ENCODE measurements at places on chromosomes 4 and X.

- DNase-seq, result no peak
Observed at GRCh38 chrX:41857670-41858069, 65.7 kb downstream of the CASK start.

GRCh38 chr4:61068745-61069144, 131.4 kb upstream of the ADGRL3 start:
- DNase-seq, result no peak

DNA sequence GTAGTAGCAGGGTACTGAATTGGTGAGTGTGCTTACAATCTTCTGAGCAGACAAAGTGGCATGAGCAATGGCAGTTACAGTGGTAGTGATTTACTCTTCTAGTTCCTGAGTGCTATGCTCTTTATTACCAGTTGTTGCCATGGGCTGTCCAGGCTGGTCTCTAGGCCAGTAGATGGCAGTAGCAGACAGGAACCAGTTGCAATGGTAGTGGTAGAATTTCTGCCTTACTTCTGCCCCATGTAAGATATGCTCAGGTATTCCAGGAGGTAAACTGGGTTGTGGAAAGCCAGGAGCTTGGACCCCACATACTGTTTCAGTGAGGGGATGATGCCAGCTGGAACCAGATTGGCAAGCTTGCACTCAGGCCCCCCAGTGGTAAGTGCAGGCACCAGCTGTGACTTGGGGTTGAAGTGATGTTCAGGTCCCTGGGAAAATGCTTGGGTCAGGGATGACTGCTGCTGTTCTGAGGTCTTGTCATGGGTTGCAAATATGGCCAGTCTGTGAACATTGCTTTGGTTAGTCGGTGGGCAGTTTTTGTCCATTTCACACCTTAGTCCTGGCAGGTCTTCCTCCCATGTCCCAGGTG, 63.0 kb upstream of the ZXDB start:
- no peak for DNase-seq

- peak; percentile 0 for DNase-seq
Observed at GRCh38 chrX:139931646-139932072, 1.2 kb downstream of the ATP11C start.

DNA sequence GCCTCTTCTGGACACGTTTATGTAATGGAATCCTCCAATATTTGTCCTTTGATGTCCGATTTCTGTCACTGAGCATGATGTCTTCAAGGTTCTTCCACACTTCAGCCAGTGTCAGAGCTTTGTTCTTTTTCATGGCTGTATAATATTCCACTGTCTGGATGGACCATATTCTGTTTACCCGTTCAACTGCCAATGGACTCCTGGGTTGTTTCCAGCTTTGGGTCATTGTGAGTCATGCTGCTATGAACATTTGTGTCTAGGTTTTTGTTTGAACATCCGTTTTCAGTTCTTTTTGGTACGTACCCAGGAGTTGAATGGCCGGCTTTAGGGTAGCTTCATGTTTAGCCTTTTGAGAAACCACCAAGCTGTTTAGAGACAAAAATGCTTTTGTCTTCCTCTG, 93.2 kb downstream of the SHOX start:
- DNase-seq, result no peak

DNA sequence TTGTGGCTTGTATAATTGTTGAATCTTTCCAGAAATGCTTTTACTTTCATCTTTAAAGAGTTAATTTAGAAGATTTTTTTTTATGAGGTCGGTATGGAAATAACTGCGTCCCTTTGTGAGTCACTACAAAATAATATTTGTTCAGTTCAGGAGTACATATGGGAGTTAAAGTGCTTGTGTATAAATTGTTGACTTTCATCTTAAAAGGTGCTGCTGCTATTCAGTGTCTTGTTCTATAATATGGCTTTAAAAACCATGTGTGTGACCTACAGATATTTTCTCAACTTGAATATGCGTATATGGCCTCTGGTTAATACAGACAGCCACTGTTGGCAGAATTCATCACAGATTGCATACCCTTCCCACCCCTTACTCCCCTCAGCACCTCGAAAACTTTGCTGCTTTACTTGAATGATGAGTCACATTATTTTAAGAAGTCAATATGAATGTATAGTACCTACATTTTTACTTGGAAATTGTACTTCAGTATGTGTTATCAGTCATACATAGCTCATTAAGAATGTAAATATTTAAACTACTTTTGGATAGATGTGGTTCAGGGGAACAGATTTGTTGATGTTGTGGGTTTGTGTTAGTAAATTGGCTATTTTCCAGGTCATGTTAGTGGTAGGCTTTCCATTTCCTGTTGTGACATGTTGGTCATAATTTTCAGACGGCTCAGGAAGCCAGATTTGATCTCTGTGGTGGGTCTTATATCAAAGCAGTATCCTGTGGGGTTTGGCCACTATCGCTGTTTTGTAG, 1.5 kb downstream of the CLCN3 start:
- no peak for DNase-seq

DNA sequence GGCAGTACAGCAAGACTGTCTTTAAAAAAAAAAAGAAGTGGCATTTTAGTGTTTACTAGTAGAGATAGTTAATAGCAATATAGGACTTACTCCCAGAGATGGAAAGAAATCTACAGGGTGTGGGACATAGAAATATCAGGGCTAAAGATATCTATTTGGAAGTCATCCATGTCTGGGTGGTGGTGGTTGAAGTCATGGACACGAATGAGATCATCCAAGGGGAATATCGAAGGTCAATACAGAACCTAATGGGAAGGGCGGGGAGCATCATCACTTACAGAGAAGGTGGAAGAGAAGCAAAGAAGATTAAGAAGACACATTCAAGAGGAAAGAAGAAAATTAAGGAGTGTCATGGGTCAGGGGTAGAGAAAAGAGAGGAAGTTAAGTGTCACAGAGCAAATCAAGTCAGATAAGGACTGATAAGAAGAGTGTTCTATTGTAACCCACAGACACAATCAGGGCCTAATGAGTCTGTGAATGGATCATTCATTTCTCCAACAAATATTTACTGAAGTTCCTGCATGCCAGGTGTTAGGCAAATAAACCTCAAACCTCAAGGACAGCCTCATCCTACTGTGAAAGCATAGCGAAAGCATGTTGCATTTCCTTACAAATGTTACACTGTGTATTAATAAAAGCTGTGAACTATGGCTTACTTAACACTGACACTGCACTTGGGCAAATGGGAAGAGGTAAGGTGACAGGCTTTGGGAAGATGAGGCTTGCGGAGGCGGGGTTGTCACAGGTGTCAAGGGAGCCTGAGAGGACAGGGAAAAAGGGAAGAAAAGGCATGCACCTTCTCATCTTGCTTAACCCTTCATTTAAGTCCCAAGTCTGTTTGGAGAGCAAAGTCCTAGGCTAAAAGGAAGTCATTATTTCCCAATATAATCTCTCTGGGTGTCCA, 65.3 kb downstream of the ELOVL6 start:
- no peak for DNase-seq
